Stimulated activated CD4-positive, alpha-beta T cell treated with anti-CD3 and anti-CD28 coated beads, TNF-alpha, amount 100 ng/mL, for 1 hour (primary cell): ENCODE measurements at places on chromosomes 3 and 15.

DNA sequence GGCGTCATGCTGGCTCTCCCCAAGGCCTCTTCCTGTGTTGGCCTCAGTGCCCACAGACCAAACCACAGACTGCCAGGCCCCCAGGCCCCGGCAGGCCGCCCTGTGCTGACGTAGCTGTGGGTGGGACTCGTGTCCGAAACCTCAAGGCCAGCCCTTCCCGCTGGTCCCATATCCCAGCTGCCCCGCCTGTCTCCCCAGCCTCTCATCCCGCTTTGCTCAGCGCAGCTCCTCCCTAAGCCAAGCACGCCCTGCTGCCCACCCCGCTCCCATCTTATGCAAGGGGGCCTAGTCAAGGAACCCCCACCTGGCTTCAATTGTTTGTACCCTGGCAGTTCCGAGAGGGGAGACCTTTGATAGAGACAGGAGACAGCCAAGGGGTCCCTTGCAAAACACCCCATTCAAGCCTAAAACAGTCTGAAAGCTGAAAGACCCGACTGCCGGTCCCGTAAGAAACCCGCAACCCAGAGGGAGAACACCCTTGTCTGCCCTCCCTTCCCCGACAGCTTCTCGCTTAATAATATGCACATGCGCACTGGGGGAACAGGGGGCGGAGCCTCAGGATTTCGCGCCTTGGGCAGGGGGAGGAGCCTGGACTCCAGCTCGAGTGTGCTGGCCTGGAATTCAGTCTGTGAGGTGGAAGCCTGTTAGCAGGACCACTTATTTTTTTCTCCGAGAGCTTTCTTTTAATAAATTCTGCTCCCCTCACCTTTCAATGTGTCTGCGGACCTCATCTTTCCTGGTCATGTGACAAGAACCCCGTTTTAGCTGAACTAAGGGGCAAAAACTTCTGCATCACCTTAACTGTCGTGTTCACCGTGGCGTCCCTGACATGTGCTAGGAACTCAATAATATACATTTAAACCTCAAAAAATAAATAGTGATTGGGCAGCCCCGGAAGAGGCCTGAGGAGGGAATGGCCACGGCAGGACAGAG is 17.2 kb downstream of the TNFAIP8L3 start:
- no peak for DNase-seq

DNA sequence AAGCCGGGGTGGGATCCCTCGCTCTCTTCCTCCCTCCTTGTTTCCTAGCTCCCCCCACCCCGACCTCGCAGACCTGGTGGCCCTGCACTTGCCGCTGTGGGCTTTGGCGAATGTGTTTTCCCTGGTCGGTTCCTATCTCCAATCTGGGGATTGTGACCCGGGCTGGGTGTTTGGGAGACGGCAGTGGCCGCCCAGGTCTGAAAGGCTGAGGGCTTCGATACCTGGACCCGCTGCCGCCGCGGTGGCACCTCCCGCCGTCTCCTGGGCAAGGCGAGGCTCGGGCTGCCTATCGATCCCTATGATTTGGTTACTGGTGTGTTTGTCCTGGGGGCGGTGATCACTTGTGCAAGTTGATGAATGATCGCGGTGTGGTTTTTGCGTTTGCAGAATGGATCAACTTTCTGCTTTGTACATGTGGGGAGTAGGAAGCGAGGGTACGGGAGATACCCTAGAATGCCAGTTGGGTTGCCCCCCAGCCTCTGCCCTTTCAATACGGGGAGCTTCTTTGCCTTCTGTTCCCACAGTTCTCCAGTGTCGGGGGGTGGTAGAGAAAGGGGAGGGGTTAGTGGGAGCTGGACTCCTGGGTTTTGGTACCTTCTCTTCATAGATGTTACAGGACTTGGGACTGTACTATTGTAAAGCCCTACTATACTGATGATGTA is 3.0 kb downstream of the BBX start:
- DNase-seq, result no peak

DNA sequence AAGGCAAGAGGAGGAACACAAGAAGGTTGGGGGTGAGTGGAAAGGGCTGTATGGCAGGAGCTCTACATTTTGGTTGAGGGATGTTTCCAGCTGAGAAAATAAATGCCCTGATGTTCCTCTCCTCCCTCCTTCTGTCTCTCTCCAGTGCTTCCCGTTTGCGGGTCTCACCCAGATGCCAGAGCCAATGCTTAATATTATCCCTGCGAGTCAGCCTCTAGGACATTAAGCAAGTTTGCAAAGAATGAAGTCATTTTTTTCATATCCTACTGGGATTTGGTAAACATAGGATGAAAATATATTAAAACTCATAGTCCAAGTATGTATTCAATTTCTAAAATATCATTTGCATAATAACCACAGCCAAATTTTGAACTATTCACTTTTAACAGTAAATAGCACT is 295.9 kb downstream of the CADM2 start:
- DNase-seq, result no peak

- no peak for DNase-seq
These were observed 533.1 kb downstream of the TBL1XR1 start for GRCh38 chr3:176663837-176664831.

GRCh38 chr15:82122746-82123400 is 77.1 kb upstream of the MEX3B start:
- DNase-seq, result no peak

GRCh38 chr3:41224120-41224806 is 25.0 kb downstream of the CTNNB1 start:
- no peak for DNase-seq

GRCh38 chr3:95217661-95218060 is 1154.8 kb downstream of the NSUN3 start:
- no peak for DNase-seq

DNA sequence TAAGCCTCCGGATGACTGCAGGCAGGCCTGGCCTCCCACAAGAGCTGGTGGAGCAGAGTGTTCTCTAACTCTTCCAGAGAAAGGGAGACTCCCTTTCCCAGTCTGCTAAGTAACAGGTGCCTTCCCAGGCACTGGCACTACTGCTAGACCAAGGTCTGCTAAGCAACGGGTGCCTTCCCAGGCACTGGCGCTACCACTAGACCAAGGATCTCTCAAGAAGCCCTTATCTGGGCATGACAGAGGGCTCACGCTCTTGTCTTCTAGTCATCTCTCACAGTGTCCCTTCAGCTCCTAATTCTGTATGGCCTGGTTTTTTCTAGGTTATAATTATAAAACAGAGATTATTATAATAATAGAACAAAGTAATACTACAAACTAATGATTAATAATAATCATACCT is 27.8 kb downstream of the MYL3 start:
- no peak for DNase-seq

GRCh38 chr15:98085003-98085639 is 124.6 kb downstream of the ARRDC4 start:
- no peak for DNase-seq

GRCh38 chr3:178711753-178712152 is 175.5 kb downstream of the KCNMB2 start:
- DNase-seq, result no peak

DNA sequence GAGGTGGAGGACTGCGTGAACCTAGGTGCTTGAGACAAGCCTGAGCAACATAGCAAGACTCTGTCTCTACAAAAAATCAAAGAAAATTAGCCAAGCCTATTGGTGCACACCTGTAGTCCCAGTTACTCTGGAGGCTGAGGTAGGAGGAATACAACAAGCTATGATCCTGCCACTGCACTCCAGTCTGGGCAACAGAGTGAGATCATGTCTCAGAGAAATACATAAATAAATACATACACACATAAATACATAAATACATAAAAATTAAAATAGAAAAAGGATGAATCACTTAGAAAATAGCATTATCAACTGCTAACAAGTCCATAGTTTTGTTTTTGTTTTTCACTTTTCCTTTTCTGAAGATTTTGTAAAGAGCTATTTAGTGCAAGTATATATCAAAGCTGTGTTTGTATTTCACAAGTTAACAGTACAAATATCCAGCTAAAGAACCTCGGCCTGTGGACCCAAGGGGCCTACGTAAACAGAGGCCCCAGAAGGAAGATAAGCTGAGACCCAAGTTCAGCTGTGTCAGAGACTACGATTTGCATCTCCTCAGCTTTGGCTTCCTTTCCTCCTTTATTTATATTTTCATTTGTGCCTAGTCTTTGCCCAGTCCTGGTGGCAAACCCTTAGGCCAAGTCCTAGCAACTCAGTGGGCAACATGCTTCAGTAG is 67.1 kb upstream of the ROBO2 start:
- no peak for DNase-seq

DNA sequence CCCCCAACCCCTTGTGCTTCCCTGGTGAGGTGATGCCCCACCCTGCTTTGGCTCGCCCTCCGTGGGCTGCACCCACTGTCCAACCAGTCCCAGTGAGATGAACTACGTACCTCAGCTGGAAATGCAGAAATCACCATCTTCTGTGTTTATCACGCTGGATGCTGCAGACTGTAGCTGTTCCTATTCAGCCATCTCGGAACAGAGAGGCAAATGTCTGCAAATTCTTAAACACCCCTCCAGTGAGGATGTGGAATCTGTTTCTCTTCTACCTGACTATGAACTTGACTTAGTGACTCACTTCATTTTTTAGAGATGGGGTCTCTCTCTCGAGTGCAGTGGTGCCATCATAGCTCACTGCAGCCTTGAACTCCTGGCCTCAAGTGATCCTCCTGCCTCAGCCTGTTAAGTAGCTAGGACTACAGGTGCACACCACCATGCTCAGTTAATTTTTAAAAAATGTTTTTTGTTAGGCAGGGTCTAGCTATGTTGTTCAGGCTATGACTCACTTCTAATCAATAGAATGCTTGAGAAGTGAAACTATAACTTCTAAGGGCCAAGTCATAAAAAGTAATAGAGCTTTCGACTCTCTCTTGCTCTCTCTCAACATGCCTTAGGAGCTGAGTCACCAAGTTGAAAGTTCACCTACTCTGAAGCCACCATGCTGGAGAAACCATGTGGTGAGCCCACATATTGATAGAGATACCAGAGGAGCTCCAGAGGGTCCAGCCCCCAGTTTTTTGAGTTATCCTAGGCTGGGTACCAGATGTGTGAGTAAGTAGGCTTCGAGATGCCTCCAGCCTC is 11.5 kb upstream of the PARP14 start:
- no peak for DNase-seq

- no peak for DNase-seq
These were observed 9.0 kb downstream of the TGM4 start for GRCh38 chr3:44883213-44883955.

DNA sequence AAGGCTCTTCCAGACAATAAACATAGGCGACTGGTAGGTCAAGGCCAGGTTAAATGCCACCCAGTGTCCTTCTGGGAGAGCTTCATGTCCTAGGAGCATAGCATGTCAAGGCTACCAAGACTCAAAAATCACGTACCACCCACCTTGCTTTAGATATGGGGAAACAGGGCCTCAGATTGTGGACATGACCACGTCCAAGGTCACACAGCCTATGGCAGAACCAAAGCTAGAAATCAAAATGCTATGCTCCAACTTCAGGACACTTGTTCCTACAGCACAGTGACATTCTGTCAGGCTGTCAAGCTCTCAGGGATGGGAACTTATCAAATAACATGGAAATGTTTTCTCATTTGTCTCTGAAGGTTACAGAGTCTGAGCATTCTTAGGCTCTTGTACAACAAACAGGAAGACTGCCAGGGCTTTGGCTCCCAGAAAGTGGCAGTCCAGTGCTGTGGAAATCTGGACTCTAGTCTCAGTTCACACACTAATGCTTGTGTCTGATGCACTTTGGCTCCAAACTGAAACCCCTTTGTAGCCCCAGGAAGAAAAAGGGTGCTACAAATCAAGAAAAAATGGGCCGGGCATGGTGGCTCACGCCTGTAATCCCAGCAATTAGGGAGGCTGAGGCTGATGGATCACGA is 170.4 kb upstream of the LPP start:
- DNase-seq, result no peak

- no peak for DNase-seq
These were observed 123.1 kb downstream of the FMN1 start for GRCh38 chr15:33071451-33071850.

GRCh38 chr15:80580106-80580505 is 115.0 kb upstream of the ABHD17C start:
- no peak for DNase-seq

DNA sequence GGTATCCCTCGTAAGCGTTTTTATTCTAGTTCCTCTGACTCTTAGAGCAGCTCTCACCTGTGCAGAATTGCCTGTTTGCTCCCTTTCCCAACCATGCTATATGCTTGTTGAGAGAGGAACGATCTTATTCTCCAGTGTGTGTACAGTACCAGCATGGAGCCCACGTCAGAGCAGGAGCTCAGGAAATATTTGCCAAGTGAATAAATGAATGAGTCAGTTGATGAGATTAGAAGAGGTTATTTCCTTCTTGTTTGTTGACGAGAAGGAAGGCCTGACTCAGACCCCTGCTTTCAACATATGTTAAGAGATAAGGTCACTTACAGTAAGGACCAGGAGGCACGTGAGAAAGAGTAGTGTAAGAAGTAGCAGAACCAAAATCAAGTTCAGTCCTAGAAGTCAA is 106.3 kb upstream of the ABHD17C start:
- DNase-seq, result no peak

DNA sequence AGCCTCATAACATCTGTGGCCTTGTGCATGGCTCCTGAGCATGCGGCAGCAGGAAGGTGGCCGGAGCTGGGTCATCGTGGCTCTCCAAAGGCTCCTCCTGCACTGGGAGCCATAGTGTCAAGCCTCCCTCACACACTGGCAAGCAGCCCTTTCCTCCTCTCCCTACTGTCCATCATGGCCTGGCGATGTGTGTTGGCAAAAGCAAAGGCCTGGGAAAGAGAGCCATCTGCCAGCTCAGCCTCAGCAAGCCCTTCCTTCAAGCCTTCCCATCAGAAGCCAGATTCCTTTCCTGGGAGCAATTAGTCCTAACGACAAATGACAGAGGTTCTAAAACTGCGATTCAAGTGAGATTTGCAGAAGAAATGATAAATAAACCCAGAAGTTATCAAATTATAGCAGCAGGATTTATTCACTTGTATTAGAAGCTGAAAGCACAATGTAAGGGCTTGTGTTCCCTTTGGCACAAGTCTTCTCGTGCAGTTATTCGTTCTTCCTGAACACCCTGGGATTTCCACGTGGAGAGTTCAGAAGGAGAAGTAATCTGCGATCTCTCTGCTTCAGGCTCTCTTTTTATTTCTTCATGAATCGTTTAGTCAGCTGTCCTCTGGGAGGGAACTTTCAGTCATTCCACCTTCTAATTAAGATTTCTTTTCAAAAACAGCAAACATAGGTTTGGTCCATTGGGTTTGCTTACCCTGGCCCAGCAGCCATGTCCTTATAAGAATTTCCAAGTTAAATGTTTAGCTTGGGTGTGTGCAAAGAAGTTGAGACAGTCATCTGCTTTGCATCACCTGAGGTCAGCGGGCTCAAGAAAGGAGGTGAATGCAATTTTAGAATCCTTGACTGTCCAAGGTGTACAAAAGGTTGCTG is 110.3 kb upstream of the TMC3 start:
- DNase-seq, result no peak

- DNase-seq, result no peak
These were observed 79.8 kb downstream of the RHCG start for GRCh38 chr15:89416339-89417183.
